Fibroblast of pulmonary artery (primary cell): ENCODE measurements at places on chromosomes 3 and 15.

DNA sequence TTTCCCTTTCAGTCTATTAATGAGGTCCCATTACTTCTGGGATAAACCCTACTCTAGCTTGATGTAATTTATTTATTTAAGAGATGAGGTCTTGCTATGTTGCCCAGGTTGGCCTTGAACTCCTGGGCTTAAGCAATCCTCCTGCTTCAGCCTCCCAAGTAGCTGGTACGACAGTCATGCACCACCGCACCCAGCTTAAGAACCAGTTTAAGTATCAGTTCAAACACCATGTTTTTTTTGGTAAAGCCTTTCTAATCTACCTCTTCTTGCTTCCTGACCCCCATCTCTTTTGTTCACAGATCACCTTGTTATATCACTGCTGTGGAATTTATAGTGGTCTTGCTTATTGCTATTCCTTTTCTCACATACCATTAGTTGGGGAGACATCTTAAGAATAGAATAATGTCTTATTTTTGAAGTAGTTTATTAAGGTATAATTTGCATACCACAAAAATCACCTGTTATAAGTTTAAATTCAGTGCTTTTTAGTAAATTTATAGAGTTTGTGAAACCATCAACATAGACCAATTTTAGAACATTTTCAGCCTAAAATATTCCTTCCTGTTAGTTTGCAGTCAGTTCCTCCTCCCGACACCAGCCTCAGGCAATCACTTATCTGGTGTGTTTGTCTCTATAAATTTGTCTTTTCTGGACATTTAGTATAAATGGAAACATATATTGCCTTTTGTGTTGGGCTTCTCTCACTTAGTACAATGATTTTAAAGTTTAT lies 257.9 kb downstream of the PDCD6IP start:
- no peak for DNase-seq

DNA sequence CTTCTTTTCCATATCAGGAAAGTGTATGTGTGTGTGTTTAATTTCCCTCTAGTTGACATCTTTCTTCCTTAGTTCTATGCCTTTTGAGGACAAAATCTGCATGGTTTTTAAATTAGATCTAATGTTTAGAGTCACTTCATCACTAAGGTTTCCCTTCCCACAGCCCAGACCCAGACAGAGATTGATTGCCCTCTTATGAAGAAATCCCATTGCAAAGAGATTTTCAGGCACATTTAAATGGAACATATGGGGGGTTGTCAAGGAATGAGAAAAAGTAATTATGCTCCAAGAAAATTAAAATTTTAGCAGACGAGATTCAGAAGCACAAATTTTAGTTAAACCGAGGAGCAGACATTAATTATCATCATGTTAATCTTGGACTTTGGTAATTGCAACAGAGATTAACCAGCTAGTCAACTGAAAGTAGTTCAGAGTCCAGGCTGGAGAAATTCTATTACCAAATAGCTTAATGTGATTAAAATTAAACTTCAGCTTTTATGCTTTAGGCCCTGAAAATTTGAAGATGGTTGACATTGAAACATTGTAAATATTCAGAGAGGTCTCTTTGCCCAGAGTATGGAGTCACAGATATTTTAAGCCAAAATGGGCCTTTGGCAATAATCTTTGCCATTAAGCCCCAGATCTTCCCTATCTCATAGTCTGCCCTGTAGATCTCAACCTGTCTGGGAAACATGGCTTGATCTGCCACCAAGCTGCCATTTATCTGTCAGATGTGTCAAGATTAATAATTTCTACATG lies 143.4 kb downstream of the TMEM108 start:
- DNase-seq, result no peak

GRCh38 chr3:82802501-82802900 lies 1041.1 kb upstream of the GBE1 start:
- DNase-seq, result no peak

GRCh38 chr3:17115186-17115585 lies 230.4 kb downstream of the PLCL2 start:
- peak; percentile 48 for DNase-seq

GRCh38 chr15:58179206-58179605 lies 41.0 kb downstream of the AQP9 start:
- DNase-seq, result peak; percentile 26

DNA sequence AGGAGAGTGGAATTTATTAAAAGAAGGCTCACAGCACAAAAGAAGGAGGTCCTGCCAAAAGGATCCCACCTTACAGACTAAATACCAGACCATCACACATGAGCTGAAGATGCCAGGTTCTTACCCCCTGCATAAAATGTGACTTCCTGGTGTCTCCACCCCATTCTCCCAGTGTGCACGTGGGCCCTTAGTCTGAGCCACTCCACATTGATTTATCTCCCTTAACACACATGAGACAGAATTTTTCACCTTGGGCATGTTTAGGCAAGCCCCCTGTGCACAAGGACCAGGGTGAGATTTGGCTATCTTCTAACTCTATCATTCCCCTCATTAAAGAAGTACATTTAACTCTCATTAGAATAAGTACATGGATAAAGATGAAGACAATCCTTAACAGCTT lies 916.7 kb downstream of the PLOD2 start:
- DNase-seq, result no peak
